ENCODE measurements at places on chromosomes 16 and 17.

- DNase-seq, result no peak
These were observed 66.2 kb upstream of the BRD7 start for GRCh38 chr16:50434872-50435478.

DNA sequence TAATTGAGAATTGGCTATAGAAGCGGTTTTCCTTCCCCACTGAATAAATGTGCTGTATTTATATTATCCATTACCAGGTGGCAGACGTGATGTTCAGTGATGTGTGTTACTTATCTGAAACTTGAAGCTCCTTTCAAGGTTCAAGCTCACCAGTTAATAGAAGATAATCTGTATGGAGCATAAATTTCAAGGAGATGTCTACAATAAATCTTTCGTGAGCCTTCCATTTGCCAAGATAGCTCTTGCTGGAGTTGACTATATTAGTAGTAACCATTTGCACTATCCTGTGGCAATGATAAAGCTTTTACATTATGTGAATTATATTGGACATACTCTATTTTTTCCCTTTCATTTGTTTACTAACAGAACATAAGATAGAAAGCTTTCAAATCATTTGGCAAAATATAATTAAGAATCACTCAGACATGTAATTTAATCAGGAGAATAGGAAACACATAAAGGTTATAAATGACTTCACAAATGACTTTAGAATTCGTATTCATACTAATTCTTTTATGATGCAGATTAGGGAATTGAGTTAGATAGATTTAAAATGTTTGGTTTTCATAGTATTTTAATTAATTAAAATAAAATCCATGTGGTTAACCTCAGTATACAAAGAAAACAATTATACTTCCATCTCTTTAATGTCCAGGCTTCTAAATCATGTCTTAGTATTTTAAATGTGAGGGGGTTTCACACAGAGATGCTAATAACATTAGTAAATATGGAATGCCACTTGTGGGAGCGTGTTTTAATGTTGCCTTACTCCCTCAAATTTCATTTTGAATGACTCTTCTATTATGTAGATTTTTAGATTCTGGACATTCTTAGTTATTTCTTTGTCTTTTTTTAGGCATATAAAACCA is 664.4 kb upstream of the CDH8 start:
- DNase-seq, result no peak

DNA sequence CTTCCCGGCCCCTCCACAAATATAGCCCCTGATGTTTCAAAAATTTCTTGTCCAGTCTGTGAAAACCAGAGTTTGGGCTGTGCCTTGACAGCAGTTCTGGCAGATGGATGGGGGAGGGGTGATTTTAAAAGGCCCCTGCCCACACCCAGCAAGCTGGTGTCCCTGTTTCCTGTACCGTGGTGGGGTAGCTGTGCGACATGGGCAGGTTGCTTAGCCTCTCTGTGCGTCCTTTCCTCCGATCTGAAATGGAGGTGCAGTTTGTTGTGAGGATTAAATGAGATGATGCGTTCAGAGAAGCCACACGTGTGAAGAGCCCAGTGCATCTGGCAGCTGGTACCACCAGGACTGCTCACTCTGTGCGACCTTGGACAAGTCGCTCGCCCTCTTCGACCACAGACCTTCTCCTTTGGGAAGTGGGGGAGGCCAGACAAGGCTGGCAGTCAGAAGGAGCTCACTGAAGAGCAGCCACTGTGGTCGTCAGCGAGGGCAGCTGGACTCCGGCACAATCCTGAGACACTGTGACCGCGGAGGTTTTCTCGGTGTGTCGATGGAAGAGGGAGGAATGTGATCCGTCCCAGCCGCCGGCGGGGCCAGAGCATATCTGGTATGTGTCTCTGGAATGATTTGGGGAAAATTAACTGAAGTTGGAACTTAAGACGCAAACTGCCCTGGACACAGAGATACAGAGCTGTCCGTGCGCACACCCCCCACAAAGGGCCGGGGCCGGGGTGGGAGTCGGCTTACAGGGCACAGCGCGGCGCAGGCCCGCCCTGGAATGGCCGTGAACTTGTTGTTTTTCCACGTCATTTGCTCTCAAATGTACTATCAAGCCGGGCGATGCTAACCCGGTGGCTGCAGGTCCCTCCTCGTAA is 721 bp upstream of the WFIKKN2 start:
- no peak for DNase-seq

DNA sequence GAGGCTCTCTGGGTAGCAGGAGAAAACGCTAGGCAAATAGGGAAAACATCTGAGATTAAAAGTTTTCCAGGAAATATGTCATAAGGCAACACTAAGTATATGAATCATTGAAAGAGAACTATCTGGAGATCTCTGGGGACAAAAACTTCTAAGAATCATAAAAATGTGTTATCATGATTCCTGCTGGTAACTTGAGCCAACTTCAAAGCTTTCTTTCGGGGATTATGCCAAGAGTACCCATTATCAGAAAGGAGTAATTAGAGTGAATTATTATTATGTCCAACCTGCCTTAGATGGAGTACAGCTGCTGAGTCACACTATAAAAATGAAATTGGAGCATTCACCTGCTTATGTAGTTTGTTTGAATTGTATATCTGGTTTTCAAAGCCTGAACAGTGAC is 488.5 kb upstream of the SOX9 start:
- DNase-seq, result no peak

DNA sequence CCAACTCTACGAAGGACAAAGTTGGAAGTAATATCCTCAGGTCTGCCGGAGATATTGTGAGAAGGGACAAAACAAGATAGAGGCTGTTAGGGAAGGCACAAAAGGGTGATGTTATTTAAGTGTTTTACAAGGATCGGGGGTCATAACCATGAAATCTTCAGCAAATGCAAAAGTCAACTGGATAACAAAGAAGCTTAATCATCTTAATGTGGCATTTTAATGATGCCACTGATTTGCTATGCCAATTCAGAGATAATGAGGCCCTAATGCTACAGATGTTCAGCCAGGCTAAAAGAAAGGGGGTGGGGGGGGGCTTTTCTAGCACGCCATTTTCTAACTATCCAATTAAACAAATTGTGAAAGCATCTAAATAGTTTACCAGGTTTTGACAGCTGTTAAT is 63.1 kb downstream of the IKZF3 start:
- no peak for DNase-seq

GRCh38 chr16:23833960-23834685 is 1.7 kb upstream of the PRKCB start:
- DNase-seq, result no peak

- peak; percentile 58 for DNase-seq
These were observed at the start of gene MVP for GRCh38 chr16:29820271-29820701. Gene MVP, plus strand, starts transcription at chr16:29820462. Its CDS starts 10,088 bp downstream, at chr16:29830550.

GRCh38 chr16:75317101-75317522 is 65.7 kb upstream of the BCAR1 start:
- peak; percentile 27 for DNase-seq

GRCh38 chr16:14251419-14251818 is 180.3 kb downstream of the MRTFB start:
- DNase-seq, result no peak

DNA sequence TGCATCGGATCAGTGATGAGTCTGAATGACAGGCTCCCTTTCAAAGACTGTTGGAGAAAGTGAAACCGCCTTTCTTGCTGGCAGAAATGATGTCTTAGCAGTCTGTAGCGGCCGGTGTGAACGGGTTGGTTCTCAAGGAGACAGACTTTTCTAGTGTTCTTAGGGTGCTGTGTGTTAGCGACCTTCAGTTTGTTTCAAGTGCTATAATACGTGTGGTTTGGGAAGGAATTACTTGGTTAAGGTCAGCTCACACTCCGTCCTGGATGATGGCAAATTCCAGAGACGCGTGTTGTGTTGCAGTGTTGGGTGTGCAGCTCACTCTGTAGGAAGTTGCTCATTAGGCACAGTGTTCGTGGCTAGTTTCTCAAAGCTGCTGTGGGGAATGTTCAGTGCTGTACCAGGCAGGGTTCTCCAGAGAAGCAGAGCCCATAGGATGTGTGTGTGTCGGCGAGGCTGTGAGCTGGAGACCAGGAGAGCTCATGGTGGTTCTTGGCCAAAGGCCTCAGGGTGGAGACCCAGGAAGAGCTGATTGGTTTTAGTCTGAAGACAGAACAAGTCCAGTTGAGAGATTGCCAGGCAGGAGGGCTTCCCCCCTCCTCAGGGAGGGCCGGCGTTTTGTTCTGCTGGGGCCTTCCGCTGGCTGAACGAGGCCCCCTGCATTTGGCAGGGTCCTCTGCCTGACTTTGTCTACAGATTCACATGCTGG is 37.6 kb downstream of the ZNF750 start:
- no peak for DNase-seq

GRCh38 chr17:37488607-37489196 is 989 bp upstream of the DUSP14 start:
- DNase-seq, result peak; percentile 74

DNA sequence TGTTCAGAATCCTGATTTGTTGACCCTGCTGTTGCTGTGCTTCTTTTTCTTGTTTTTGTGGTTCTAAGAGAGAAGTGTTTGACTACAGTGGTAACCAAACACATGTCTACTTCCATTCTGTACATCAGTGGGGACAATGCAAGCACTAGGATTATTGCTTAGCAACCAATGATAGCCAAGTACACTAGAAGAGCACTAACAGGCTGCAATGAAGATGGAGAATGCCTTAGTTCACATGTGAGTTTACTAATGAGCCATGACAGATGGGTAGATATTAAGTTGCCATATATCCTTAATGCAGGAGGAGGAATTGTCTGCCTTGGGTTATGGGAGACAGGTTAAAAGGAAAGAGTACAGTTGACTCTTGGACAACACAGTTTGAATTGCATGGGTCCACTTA is 8.3 kb downstream of the EFCAB5 start:
- DNase-seq, result peak; percentile 17

DNA sequence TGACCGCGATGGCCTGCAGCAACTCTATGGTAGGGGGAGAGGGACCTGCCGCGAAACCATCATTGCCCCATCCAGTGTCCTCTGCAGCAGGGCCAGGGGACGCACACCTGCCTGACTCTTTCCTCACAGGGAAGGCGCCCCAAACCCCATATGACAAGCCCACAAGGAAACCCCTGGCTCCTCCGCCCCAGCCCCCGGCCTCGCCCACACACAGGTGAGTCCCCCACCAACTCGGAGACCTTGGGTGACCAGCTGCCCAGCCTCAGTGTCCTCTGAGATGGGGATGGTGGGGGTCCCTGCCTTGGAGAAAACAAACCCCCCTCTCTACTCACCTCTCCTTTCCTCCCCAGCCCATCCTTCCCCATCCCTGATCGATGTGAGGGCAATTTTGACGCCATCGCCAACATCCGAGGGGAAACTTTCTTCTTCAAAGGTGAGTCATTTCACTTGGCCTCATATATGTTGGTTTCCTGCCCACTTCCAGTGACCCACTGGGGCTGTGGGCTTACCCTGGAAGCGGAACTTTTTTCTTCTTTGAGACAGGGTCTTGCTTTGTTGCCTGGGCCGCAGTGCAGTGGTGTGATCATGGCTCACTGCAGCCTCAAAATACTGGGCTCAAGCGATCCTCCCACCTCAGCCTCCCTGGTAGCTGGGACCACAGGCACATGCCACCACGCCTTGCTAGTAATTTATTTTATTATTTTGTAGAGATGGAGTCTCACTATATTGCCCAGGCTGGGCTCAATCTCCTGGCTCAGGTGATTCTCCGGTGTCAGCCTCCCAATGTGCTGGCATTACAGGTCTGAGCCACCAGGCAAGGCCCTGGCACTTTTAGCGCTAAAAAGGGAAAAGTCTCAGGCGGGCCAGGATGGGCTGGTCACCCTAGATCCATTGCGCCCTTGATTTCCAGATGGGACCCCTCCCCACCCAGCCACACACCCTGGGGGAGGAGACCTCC is 8.0 kb upstream of the IL32 start:
- DNase-seq, result no peak

DNA sequence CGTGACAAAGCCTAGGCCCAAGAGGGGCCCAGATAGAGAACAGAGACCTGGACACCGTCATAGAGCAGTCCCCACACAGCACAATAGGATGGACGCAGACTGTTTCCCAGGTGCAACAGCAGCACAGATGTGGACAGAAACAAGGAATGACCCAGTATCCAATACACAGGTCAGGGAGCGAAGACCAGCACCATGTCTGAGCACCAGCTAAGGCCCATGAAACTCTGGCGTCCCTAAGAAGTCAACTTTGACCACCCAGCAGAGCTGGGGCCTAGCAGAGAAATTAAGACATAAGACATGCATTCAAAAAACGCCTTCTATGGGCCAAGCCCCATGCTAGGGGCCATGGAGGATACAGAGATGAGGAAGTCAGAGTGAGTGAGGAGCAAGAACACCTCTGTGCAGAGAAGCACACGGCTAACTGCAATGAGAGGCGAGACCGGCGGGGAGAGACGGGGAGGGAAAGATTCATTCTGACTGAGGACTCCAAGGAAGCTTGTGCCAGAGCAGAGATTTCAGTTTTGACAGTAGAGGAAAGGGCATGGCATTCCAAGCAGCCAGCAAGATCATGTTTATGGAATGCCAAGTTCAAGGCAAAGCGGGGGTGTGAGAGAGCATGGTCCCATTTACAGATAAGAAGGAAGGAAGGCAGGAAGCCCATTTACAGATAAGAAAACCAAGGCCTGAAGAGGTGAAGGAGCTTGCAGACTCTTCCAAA is 50.8 kb downstream of the PITPNM3 start:
- no peak for DNase-seq

DNA sequence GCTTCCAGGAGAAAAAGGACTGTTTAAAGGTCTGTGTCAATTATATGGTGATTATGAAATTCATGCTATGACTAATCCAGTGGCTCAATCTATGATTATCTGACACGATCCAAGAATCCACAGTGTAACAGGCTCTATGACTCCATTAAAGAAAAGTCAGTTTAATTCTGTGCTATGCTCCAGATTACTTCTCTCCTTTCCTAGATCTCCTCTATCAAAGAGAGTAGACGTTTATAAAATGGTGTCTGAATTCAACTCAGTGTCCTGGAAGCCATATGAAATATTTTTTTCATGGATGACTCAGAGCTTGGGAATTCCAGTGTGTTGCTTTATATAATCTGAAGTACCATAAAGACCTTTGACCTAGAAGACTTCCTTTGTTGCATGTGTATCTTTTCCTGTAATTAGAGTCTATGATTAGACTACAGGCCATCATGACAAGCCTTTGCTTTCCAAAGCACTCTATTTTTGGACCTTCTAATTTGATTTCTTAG is 27.0 kb upstream of the NF1 start:
- peak; percentile 54 for DNase-seq

GRCh38 chr17:39755554-39756379 is 18.0 kb downstream of the GRB7 start:
- DNase-seq, result peak; percentile 38

- no peak for DNase-seq
These were observed 256.2 kb downstream of the PARN start for GRCh38 chr16:14373896-14374295.

DNA sequence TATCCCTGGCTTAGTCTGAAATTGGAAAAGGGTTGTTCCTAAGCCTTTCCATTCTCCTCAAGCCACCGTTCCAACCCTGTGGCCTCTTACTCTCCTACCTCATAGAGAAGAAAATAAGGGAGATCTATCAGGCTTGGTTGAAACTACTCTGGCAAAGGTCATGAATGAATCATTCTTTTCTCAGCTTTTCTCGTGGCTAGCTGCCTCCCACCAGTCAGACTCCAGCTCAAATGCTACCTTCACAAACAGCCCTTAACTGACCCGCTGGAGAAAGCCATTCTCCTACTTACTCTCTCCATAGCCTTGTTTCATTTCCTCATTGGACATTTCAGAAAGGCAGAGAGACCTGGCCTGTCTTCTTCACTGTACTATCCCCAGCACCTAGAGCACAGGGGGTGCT is 8.9 kb downstream of the MYH10 start:
- DNase-seq, result peak; percentile 2

- no peak for DNase-seq
These were observed 12.2 kb upstream of the OSGIN1 start for GRCh38 chr16:83940630-83941378.

GRCh38 chr16:65743558-65743957 is 621.7 kb upstream of the CDH11 start:
- DNase-seq, result peak; percentile 6

Measured in NB4 (cell line).